Pancreas (tissue), 10 donors: ENCODE measurements at places on chromosomes 11 and 22. TPM values are rescaled to one million over a fixed set of nuclear protein-coding genes. Genes with fewer than 3 reads are reported as not detected.

DUSP8 gene
- total RNA-seq, result 21.4 TPM

C22orf31 gene
- not detected for total RNA-seq

RTN4RL2 gene
- 0.88 TPM for total RNA-seq

GRCh38 chr11:119608201-119608600, 120.8 kb downstream of the NECTIN1 start:
- no peaks in the 10 kb centered on the region for H3K4me1 ChIP-seq
- H3K4me3 ChIP-seq, result no peak overlapping the region
- no peaks in the 10 kb centered on the region for H3K36me3 ChIP-seq
- DNase-seq, result no peak
- H3K27ac ChIP-seq, result no peak overlapping the region

GRCh38 chr11:110147962-110148709, 54.9 kb downstream of the ZC3H12C start:
- no peaks in the 10 kb centered on the region for H3K36me3 ChIP-seq
- no peak overlapping the region for H3K27ac ChIP-seq
- no peaks in the 10 kb centered on the region for H3K27me3 ChIP-seq
- H3K4me1 ChIP-seq, result no peaks in the 10 kb centered on the region
